Left ventricle myocardium superior (tissue), 1 donor: ENCODE measurements at places on chromosomes 5 and 9. TPM values are rescaled to one million over a fixed set of nuclear protein-coding genes. Genes with fewer than 3 reads are reported as not detected.

DMRT3 gene
- not detected for total RNA-seq

GNA14 gene
- 1.7 TPM for total RNA-seq

DNA sequence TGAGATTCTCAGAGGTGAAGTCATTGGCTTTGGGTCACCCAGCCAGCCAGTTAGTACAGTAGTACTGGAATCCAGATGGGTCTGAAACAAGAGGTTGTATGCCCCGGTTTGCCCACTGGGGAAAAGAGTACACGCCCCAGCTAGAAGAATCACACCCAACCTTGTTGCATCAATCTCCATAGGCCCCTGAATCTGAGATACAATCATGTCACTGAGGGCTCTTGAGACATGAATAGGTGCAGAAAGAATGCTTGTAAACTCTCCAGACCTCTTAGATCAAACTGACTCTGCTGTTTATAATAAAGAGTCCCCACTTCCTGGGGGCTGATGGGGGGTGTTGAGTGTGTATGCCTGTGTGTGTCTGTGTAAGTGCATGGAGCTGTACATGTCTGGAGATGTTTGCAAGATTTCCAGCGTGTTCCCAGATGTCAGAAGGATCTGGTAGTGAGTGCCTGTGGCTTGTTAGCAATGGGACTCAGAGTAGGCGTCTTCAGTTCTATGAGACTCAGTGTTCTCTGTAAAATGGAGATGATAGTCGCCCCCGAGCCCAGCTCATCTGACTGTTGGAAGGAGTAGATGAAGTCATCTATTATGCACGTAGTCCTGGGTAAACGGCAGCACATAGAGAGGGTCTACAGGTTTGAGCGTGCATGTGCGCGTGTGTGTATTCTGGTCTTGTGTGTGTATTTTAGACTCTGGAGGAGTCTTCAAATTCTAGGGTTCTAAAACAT lies 48.2 kb downstream of the COL27A1 start:
- DNase-seq: peak; percentile 10

GLRA1 gene
- not detected for total RNA-seq

GRCh38 chr5:107764976-107765804 lies 94.5 kb upstream of the EFNA5 start:
- DNase-seq: no peak

NUTM2G gene
- total RNA-seq: not detected
